ENCODE measurements at places on chromosomes 12 and 14.
A peak's percentile ranks its signal among the peaks of the same experiment; 100 is the strongest.

DNA sequence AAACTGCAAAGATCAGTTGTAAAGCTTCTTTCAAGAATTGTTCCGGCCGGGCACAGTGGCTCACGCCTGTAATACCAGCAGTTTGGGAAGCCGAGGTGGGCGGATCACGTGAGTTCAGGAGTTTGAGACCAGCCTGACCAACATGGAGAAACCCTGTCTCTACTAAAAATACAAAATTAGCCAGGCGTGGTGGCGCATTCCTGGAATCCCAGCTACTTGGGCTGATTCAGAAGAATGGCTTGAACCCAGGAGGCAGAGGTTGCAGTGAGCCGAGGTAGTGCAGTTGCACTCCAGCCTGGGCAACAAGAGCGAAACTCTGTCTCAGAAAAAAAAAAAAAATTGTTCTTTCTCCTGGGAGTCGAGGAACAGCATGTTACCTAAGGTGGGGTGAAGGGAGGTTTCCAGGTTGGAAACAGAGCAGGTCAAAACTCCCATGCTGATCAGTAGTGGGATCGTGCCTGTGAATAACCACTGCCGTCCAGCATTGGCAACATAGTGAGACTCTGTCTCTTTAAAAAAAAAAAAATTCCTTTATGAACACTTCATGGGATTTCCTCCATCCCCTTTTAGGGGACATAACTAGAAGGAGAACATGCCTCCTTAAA lies 13.9 kb downstream of the FBXO34 start:
- no peak overlapping the region for H3K27ac ChIP-seq
- no peak for DNase-seq
- H3K36me3 ChIP-seq = no peaks in the 10 kb centered on the region
- no peaks in the 10 kb centered on the region for H3K4me1 ChIP-seq

- H3K4me3 ChIP-seq = no peak overlapping the region
- peaks cover 6% of the 10 kb centered on the region for H3K4me1 ChIP-seq
- no peak for DNase-seq
- no peaks in the 10 kb centered on the region for H3K36me3 ChIP-seq
Measured at GRCh38 chr14:71116568-71117122, 209.4 kb downstream of the PCNX1 start.

GRCh38 chr12:123571343-123571813 lies 13.0 kb upstream of the TMED2 start:
- no peak overlapping the region for H3K27ac ChIP-seq
- no peak for DNase-seq
- H3K27me3 ChIP-seq = no peaks in the 10 kb centered on the region
- peak overlapping the region; percentile 44 for H3K4me3 ChIP-seq
- no peaks in the 10 kb centered on the region for H3K4me1 ChIP-seq

- no peak for DNase-seq
- no peak overlapping the region for H3K27ac ChIP-seq
- H3K4me3 ChIP-seq = no peak overlapping the region
- H3K27me3 ChIP-seq = no peaks in the 10 kb centered on the region
Measured at GRCh38 chr12:107379852-107380567, 286.7 kb upstream of the CRY1 start.

- no peaks in the 10 kb centered on the region for H3K4me1 ChIP-seq
- H3K27ac ChIP-seq = 0 out of 2 replicates have a peak overlapping the region, but pooled peaks have one; percentile 16
- H3K36me3 ChIP-seq = peaks cover 38% of the 10 kb centered on the region
Measured at GRCh38 chr12:122471324-122472226, 29.2 kb downstream of the ZCCHC8 start.

DNA sequence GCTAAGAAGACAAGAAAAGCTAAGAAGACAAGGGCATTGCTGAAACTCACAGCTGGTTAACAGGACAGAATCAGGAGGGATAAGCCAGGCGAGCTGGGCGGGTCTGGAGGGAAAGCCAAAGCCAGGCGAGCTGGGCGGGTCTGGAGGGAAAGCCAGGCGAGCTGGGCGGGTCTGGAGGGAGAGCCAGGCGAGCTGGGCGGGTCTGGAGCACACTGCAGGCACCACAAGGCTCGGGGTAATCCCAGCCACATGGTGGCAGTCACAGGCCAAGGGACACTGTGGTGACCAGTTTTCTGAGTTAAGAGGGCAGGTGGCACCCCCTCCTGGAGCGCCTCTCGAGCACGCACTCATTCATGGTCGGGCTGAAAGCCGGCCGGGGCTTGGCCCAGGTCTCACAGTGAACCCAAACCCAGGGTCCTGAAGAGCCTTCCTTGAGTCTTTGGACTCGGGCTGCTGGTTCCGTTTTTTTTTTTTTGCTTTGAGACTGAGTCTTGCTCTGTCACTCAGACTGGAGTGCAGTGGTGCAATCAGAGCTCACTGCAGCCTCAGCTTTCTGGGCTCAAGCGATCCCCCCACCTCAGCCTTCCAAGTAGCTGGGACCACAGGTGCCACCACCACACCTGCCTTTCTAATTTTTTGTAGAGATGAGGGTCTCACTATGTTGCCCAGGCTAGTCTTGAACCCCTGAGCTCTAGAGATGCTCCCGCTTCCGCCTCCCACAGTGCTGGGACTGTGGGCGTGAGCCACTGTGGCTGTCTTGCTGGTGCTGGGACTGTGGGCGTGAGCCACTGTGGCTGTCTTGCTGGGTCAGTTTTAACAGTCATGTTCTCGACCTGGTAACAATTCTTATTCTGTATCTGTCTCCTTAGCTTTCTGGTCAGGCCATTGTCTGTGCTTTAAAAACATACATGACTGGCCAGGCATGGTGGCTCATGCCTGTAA lies 40.2 kb downstream of the HSP90AA1 start:
- H3K36me3 ChIP-seq = peaks cover 68% of the 10 kb centered on the region
- H3K27me3 ChIP-seq = no peaks in the 10 kb centered on the region
- no peaks in the 10 kb centered on the region for H3K4me1 ChIP-seq
- DNase-seq = peak; percentile 75
- no peak overlapping the region for H3K4me3 ChIP-seq

GRCh38 chr12:123233505-123234308 lies 471 bp downstream of the MTRFR start:
- DNase-seq = no peak
- H3K4me1 ChIP-seq = peaks cover 4% of the 10 kb centered on the region
- no peaks in the 10 kb centered on the region for H3K27me3 ChIP-seq
- no peaks in the 10 kb centered on the region for H3K36me3 ChIP-seq
- H3K4me3 ChIP-seq = peak overlapping the region; percentile 84

DNA sequence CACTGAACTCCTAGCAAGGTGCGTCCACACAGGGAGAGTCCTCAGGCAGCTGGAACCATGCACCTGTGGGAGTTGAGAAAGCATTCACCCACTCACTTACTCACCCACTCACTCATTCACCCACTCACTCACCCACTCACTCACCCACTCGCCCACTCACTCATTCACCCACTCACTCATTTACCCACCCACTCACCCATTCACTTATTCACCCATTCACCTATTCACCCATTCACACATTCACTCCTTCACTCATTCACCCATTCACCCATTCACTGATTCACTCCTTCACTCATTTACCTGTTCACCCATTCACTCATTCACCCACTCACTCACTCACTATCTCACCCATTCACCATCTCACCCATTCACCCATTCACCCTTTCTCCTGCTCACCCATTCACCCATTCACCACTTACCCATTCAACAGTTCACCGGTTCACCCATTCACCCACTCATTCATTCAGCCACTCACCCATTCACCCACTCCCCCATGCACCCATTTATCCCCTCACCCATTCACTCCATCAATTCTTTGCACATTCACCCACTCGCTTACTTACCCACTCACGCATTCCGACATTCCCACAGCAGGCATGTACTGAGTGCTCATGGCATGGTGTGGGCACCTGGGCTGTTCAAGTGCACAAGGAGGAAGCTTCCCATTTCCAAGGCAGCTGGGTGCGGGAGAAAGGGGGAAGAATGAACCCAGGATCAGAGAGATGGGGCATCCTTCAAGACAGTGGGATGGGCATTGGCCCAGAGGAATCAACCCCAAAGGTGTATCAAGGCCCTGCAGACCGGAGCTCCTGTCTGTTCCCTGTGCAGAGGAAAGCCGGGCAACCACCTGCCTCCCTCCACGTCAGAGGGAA lies 135.2 kb upstream of the C14orf180 start:
- H3K4me3 ChIP-seq = no peak overlapping the region
- peaks cover 7% of the 10 kb centered on the region for H3K4me1 ChIP-seq
- no peaks in the 10 kb centered on the region for H3K27me3 ChIP-seq
- no peak overlapping the region for H3K27ac ChIP-seq
- no peaks in the 10 kb centered on the region for H3K36me3 ChIP-seq

- DNase-seq = no peak
- no peaks in the 10 kb centered on the region for H3K36me3 ChIP-seq
- H3K27ac ChIP-seq = no peak overlapping the region
- no peak overlapping the region for H3K4me3 ChIP-seq
- no peaks in the 10 kb centered on the region for H3K27me3 ChIP-seq
Measured at GRCh38 chr14:96263347-96264199, 7.6 kb downstream of the BDKRB1 start.

GRCh38 chr14:77864580-77864979 lies 64.7 kb downstream of the ADCK1 start:
- no peaks in the 10 kb centered on the region for H3K36me3 ChIP-seq
- DNase-seq = no peak
- no peaks in the 10 kb centered on the region for H3K27me3 ChIP-seq

- no peak overlapping the region for H3K27ac ChIP-seq
- no peaks in the 10 kb centered on the region for H3K27me3 ChIP-seq
- no peaks in the 10 kb centered on the region for H3K36me3 ChIP-seq
- DNase-seq = no peak
Measured at GRCh38 chr14:99313234-99313633, 41.2 kb upstream of the BCL11B start.

DNA sequence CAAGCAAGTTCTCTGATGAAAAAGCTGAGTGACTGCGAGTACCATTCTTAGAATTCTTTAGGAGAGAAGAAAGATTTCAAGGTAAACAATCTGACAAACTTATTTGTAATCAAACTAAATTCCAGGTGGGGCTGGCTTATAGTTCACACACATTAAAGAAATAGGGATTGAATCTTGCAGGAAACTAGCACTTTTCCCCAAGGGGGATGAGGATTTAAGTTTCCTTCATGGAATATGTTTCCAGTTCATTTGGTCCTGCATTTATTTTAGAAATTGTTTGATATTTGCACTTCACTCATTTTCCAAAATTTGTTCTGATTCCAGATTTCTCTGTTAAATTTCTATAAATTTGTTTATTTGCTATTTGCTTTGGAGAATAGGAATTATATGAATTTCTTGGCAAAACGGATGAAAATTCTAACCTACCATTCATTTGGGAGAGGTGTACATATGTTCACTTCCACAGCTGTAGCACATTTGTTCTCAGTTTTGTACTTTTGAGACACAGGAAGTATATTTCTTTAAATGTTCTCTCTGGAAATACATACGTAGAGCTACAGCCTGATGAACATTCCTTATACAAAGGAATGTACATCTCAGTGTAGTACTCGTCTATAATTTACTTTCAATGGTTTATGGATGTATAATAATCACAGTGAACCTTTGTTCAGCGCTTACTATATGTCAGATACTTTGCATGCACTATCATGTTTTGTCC lies 145.5 kb downstream of the AKAP6 start:
- H3K36me3 ChIP-seq = no peaks in the 10 kb centered on the region
- H3K4me1 ChIP-seq = peaks cover 3% of the 10 kb centered on the region
- H3K4me3 ChIP-seq = no peak overlapping the region
- H3K27ac ChIP-seq = no peak overlapping the region
